ENCODE measurements at places on chromosomes 1 and 21.

DNA sequence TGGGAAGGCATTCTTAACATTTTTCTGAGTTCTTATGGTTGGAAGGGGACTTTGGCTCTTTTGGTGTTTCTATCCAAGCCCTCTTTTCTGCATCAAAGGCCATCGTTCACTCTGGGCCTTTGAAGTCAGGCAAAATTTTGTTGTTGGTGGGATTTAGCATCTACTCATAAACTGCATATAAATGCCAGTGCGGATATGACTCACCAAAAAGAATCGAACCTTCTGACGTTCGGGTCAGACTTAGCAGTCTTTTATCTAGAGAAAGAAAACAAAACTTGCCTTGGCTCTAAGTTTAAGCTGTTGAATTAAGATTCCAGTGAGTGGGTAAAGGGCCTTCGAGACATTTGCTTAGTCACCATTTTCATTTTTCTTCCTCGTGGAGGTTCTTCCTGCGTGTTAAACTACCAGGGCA, 51.4 kb downstream of the EVA1C start:
- DNase-seq, result no peak

- peak; percentile 22 for DNase-seq
Observed at GRCh38 chr1:23657659-23658275, 33.8 kb upstream of the RPL11 start.

DNA sequence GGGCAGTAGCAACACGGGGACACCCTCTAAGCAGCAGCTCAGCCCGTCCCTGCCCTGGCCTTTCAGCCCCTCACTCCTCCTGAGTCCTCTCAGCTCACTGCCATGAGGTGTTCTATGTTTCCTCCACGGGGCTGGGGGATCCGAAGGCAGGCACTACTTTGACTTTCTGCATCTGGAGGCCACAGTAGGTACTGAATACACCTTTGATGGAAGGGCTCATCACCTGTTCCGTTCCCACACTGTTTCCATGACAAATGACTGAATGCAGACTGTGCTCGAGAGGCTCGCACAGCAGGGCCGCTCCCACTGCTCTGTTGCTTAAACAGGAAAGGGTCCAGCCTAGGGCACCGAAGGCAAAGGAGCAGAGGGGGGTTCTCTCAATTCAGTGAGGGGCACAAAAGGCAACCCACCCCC, 77.6 kb upstream of the DNAH14 start:
- no peak for DNase-seq

GRCh38 chr1:187685333-187685732, 856.6 kb downstream of the PLA2G4A start:
- DNase-seq, result no peak

DNA sequence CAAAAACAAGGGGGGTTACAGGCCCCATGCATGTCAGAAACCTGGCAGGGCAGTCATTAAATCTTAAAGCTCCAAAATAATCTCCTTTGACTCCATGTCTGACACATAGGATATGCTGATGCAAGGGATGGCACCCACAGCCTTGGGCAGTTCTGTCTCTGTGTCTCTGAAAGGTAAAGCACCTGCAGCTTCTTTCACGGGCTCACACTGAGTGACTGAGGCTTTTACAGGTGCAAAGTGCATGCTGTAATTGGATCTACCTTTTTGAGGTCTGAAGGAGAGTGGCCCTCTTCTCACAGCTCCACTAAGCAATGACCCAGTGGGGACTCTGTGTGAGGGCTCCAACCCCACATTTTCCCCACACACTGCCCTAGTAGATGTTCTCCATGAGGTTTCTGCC, 1309.0 kb upstream of the B3GALT2 start:
- DNase-seq, result no peak

GRCh38 chr1:202623075-202623474, 87.2 kb downstream of the SYT2 start:
- no peak for DNase-seq

- no peak for DNase-seq
Observed at GRCh38 chr1:214664651-214665433, 61.8 kb downstream of the CENPF start.

DNA sequence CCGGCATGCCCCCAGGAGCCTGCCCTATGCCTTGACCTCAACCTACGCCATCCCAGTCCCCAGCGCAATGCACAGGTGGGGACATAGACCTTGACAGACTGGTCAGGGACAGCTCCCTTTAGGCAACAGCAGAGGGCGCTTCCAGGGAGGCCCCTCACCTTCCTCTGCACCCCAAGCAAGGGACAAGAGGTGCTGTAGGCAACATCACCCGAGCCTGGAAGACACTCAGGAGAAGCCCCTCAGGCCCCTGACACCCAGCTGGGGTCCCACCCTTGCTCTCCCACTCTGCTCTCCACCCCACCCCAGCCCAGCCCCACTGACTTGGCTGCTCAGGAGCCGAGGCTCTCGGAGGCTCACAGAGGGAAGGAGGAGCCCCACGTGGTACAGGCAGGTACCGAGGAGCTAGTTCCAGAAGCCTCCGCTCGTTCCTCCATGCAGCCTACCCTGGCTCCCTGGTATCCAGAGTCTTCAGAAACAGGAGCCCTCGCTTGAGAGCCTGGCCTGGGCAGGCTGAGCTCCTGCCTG, 2.4 kb upstream of the WNT3A start:
- no peak for DNase-seq

DNA sequence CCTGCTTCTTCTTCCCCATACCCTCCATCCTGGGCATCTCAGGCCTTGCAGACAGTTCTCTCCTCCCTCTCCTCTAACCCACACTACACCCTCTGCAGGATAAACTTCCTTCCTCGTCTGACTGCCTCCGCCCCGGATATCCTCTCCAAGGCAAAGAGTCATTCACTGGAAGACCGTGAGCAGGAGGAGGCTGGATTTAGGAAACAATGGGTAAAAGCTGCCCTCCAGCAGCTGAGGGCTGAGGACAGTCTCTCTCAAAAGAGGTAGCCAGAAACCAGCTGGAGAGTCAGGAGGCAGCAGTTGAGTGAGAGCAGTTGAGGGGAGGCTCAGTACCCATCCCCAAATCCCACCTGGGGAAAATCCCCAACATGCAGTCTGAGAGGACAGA, 1.4 kb downstream of the CSRP1 start:
- no peak for DNase-seq

DNA sequence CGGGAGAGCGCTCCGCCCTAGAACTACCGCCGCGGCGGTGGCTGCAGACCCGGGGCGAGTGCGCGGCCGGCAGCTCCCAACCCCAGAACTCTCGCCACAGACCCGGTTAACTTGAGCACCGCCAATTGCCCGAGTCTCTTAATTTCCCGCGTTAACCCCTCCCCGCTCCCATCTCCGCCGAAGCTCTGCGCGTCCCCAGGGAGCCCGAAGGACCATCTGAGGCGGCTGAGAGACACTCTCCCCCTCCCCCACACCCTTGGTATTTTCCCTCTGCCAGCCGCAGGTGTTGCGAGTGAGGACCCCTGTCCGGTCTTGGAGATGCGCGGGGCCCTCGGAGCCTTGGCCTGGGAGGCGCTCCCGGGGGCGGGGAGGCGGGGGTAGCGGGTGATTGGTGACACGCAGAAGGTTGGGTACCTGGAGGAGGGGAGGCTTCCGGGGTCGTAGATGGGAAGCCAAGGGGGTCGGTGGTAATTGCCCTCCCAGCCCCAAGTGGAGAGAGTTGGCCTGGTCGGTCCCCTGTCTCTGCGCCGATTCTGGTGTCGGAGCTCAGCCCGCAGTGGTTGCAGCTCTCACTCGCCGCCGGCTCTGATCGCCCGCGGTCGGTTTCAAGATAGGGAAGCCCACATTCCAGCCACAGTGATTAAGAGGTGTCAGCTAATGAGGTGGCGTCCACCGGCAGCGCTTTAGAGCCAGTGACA, 858 bp upstream of the SUSD4 start:
- DNase-seq, result peak; percentile 1

GRCh38 chr1:233935297-233935868, 30.9 kb downstream of the SLC35F3 start:
- no peak for DNase-seq

DNA sequence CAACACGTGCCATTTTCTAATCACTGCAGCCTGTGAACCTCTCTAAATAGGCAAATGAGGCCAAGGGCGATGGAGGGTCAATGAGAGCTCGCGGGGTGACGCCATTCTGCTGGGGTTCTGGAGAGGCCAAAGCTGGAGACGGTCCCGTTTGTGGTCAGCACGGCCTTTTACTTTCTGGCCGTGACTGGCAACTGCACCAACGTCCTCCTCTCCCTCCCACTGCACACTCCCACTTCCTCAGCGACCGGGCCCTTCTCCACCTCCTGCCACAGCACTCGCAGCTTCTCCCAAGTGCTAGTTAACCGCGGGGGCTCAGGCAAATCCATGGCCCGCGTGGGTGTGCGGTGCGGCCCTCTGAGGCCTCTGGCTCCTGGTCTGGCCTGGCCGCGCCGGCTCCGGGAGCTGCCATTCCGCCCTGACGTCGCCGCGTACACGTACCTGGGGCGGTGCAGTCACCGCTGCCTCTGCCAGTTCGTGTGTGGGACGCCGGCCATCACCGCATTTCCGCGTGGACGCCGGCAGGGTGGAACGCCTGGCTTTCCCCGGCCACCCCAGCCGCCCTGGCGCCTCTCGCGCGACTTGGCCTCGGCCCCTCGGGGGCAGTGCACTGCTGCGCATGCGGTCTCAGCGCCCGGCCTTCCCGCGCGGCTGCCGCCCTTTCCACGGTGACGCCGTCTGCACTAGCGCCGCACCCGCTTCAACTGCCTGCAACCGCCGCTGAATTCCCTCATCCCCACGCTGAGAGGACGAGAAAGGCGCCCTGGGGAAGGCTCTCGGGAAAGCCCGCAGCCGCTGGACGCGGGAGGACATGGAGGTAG, 18.2 kb downstream of the OR2C3 start:
- no peak for DNase-seq

DNA sequence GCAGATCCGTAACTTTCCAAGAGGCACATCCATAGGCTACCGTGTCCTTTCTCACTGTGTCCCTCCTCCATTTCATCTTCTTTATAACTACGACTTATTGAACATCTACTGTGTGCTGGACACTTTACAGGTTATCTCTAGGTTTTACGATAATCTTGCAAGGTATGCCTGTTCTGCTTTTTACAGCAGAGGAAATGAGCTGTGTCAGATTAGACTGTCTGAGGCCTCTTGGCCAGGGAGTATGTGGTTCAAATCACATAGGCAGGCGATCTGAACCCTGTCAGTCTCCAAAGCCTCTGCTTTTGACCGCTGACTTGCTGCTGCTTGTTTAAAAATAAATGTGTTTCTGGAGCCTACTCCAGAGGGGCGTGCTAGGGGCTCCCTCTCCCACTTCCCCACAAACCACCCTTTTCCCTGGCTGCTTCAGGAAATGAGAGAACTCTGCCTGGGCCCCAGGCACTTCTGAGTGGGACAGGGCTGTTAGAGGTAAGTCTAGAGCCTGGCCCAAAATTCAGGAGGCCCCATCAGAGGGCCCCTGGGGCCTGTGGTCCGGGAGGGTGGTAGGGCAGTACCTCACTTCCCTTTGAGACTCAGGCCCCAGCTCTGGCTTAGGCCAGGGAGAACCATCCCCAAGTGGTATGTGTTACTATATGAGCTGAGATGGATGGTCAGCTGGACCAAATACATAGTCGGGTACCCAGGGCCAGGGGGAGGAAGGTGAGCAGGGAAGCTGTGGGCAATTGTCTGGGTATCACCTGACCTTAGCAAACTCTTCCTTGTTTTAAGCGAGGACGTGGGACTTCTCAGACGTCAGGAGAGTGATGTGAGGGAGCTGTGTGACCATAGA, 4.4 kb downstream of the PSEN2 start:
- no peak for DNase-seq

DNA sequence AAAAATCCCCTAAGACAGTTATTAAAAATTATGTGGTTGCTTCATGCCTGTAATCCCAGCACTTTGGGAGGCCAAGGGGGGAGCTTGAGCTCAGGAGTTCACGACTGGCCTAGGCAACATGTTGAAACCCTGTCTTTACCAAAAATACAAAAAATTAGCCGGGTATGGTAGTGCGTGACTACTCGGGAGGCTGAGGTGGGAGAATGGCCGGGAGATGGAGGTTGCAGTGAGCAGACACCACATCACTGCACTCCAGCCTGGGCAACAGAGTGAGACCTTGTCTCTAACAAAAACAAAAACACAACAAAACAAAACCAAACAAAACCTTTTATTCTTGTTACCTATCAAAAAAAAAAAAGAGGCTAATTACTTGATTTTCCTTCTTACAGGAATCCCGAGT, 2.1 kb downstream of the ELK4 start:
- DNase-seq, result no peak

GRCh38 chr1:76352741-76353435, 278.3 kb downstream of the ST6GALNAC3 start:
- no peak for DNase-seq

GRCh38 chr1:13901597-13901996, 201.6 kb downstream of the PRDM2 start:
- no peak for DNase-seq

DNA sequence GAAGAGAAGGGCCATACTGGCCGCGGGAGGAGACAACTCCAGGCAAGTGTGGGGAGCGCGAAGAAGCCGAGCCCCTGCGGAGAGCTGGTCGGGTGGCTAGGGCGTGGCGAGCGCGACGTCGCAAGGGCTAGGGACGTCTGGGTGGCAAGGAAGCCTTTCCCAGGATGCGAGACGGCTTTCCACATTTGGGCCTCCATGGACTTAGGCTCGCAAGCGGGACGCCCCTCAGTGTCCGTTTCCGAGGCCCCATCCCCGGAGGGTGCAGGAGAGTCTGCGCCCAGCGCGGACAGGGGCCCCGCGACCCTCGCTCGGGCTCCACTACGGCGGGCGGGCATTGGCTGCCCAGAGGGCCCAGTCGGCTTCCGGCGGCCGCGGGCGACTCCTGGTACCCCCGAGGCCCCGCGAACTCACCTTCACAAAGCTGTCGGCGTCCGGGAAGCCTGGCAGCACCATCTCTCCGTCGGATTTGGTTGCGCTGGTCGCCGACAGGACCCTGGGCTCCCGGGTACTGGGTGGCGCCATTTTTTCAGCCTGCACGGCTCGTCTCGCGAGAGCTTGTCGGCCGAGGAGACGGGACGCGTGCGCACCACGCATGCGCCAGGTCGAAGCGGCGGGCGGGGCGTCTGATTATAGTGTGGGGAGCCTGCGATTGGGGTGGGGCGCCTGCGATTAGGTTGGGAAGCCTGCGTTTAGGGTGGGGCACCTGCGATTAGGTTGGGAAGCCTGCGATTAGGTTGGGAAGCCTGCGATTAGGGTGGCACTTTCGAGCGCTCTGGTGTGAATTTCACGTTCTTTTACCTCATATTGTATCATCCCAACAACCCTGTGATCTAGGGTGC, at the start of gene EXOSC10:
EXOSC10 (minus strand) TSS at position 560 of the 839 bp plus-strand sequence; CDS start at position 522, 38 bp downstream.
- DNase-seq, result peak; percentile 91

- DNase-seq, result no peak
Observed at GRCh38 chr1:203516184-203516583, 22.2 kb downstream of the OPTC start.

Measured in NCI-H1930 (cell line).